ENCODE measurements at places on chromosomes 3 and 15.

DNA sequence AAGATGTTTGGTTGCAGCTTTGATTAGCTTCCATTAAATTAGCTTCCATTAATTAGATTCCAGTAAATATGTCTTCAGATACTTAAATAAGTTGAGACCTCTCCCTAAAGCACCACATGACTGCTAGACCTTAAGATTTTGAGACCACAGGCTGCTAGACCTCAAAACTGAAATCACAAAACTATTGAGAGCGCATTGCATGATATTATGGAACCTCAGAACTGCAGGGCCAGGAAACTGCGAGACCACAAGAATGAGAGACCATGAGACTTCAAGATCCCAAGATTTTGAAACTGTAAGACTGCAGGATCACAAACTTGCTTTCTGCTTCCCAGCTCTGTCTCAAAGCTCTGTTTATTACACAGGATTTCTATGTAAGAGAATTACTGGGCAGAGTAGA is 87.4 kb downstream of the TRIM42 start:
- DNase-seq = peak; percentile 3

GRCh38 chr3:178967177-178967532 is 104.5 kb downstream of the ZMAT3 start:
- DNase-seq = no peak

GRCh38 chr3:42713747-42714146 is 11.1 kb upstream of the HHATL start:
- no peak for DNase-seq

- no peak for DNase-seq
These were observed 59.5 kb downstream of the LRRC28 start for GRCh38 chr15:99310745-99311144.

- DNase-seq = no peak
These were observed 129.2 kb upstream of the PDZRN3 start for GRCh38 chr3:73753985-73754384.

GRCh38 chr3:42601896-42602581 is 1.6 kb downstream of the NKTR start:
- DNase-seq = no peak

DNA sequence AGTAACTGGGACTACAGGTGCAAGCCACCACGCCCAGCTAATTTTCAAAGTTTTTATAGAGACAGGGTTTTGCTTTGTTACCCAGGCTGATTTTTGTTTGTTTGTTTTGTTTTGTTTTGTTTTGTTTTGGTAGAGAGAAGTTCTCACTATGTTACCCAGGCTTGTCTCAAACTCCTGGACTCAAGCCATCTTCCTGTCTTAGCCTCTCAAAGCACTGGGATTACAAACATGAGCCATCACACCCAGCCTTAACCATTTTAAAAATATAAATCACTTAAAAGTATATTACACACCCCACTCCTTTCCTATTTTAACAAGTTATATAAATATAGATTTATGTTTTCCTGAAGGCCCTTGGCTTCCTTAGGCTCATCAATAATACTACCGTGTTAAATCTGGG is 6.5 kb upstream of the DYNC1LI1 start:
- no peak for DNase-seq

GRCh38 chr3:17156864-17157263 is 272.1 kb downstream of the PLCL2 start:
- DNase-seq = no peak

- no peak for DNase-seq
These were observed 46.8 kb downstream of the CMTM6 start for GRCh38 chr3:32455609-32456428.

GRCh38 chr3:127320529-127321121 is 32.8 kb upstream of the PRR20G start:
- no peak for DNase-seq

DNA sequence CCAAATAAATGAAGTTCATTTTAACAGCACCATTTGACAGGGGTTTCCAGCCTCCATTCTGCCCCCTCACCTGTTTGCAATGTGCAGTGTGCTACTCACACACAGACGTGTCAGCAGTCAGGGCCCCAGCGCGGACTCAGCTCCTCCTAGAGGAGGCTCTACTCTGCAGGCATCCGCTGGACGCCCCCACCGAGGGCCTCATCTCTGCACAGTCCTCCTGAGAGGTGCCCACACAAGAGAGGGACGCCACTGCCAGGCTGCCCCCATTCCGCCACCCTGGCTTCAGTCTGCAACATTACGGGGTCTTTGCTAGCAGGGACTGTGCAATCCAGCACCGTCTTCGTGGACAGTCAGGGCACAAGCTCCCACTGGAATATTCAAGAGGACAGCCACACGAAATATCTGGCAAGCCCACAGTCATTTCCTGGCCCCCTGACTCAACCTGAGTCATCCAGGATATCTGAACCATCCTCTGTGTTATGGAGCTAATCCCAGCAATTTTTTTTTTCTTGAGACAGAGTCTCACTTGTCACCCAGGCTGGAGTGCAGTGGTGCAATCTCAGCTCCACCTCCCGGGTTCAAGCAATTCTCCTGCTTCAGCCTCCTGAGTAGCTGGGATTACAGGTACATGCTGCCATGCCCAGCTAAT is 255.0 kb downstream of the OCA2 start:
- no peak for DNase-seq

DNA sequence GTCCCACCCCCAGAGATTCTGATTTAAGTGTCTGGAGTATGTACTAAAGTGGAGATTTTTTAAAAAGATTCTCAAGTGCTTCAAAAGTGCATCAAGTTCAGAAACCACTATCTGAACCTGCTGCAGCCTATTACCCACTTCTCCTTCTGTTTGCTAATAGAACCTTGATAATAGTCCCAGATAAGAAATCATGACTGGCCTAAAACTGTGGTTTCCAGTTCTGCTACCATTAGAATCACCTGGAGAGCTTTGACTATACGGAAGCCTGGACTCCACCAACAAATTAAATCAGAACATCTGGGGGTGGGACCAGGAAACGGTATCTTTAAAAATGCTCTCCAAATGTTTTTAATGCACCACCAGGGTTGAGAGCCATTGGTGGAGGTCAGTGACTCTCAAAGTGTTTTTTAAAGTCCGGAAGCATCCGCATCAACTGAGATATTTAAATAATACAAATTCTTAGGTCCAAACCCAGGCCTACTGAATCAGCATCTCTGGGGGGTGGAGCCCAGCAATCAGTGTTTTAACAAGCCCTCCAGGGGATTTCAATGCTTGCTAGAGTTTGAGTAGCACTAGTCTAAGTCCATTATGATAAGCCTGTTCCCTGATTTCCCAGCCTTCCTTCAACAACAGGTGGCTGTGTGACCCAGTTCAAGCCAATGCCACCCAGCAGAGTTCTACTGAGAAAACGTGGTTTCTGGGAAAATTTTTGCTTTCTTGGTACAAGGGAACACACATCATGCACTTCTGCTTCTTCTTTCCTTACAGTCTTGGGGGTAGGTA is 45.4 kb upstream of the TIPARP start:
- no peak for DNase-seq

GRCh38 chr3:150202711-150203110 is 205.4 kb upstream of the TSC22D2 start:
- DNase-seq = no peak

Data from activated CD4-positive, alpha-beta T cell treated with anti-CD3 and anti-CD28 coated beads, Interleukin-10, Interleukin-2, amounts not matched to agents 100 ng/mL and 50 ng/mL, durations not matched to agents 16 hours and 8 hours (primary cell).